ENCODE measurements at places on chromosomes 12 and 14.
A peak's percentile ranks its signal among the peaks of the same experiment; 100 is the strongest.

GRCh38 chr12:128992116-128992515 is 138.8 kb downstream of the GLT1D1 start:
- no peak for DNase-seq

DNA sequence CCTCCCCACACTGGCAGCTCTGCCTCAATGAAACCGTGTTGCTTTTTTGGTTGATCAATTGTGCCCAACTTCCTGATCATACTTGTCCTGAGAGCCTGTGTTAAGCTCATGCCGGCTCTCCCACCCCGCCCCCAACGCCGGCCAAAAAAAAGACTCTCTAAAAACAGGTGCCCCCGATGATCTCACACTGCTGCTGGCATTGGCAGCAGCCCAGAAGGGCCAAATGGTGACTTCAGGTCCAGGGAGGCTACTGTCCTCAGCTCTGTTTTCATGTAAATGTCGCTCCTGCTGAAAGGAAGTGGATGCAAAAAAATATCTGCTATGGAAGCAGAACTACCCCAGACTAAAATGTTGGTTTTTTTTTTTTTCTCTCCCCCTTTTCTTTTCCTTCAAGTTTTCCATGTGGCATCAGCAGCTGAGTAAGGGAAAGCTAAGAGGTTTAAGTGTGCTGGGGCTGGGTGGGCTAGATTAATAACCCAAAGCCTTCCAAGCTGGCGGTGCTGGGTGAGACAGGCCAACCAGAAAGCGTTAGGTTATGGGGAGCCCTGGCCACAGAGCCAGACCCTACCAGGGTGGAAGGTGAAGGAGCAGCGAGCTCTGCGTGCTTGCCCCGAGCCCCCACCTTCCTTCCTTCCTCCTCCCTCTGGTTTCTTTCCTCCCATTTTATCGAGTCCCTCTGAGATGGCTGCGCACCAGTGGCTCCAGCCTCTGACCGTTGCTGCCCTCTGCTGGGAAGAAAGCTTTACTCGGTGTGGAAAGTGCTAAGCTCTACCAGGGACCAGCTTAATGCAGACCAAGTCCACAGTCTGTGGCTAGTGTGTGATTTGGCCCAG is 396.1 kb downstream of the NRXN3 start:
- peak; percentile 23 for DNase-seq

GRCh38 chr12:56104109-56104814 is at the start of gene PA2G4:
TSS of gene PA2G4 (plus strand) at chr12:56104559. CDS start at chr12:56104738, 179 bp downstream.
- peak; percentile 99 for DNase-seq

DNA sequence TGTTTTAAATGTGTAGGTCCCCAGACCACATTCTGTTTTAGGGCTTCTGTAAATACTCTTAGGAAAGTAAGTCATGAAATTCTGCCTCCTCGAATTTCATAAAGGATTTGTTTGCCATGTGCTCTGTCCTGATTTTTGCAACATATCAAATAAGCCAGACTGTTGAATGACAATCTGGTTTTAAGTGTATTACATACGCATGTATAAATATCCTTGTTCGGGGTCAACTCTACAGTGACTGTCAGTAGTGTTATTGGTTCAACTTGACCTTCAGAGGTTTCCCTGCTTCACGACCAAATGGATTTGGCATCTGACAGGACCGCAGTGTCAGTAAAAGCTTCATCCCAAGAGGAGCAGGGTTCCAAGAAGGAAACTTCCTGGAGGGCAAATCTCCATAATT is 52.7 kb downstream of the PPM1A start:
- no peak for DNase-seq

DNA sequence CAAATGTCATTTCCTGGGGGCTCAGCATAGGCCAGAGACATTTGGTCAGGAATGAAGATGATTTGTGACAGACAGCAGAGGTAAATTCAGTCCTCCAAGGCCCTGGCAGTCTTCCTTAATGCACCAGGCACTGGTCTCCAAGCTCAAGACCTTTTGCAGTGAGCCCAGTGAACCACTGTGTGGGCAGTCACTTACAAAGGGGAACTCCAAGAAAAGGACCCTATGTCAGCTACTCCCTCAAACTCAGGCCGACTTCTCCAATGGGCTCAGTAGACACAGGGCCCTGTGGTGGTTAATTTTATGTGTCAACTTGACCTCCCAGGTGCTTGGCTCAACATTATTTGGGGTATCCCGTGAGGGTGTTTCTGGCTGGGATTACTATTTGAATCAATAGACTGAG is 29.3 kb upstream of the PLEK2 start:
- DNase-seq, result no peak

GRCh38 chr14:77058117-77058516 is 29.6 kb upstream of the IRF2BPL start:
- no peak for DNase-seq

GRCh38 chr12:499837-500458 is 40.2 kb downstream of the B4GALNT3 start:
- no peak for DNase-seq

- DNase-seq, result peak; percentile 62
These were observed 19.5 kb upstream of the TTC9 start for GRCh38 chr14:70622111-70622712.

- DNase-seq, result no peak
These were observed 60.1 kb downstream of the TSPAN9 start for GRCh38 chr12:3137268-3137781.

- no peak for DNase-seq
These were observed 17.0 kb downstream of the C12orf75 start for GRCh38 chr12:105347499-105347898.

DNA sequence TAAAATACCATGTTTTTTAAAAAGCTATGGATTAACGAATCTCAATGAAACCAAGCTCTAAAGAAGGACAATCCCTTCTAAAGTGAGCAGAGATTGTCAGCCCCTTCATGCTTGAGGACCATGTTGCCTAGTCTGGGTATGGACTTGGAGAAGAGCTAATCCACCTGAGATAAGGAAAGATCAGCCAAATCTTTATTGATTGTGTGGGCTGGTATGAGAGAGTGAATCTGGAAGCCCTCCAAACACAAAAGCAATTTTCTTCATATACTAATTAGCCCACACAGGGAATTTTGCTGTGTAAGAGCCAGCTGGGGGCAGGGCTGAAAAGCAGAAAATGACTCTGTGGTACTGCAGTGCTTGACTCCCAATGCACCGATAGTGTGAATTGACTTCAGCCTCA is 47.4 kb upstream of the DICER1 start:
- DNase-seq, result no peak

- DNase-seq, result no peak
These were observed 105.3 kb downstream of the PDZRN4 start for GRCh38 chr12:41293461-41293860.

DNA sequence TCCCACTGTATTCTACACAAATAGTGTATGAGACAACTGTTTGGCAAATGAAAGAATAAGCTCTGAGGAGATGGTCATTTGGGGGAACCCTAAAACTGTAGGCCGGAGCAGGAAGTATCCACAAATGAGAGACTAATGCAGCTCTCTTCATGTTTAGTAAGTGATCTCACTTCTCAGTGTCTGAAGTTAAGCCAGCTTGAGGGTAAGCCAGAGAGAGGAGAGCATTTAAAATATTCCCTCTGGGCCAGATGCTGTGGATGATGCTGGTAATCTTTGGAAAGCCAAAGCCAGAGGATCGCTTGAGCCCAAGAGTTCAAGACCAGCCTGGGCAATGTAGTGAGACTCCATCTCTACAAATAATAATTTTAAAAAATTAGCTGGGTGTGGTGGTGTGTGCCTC is 130.6 kb upstream of the SINHCAF start:
- DNase-seq, result no peak

DNA sequence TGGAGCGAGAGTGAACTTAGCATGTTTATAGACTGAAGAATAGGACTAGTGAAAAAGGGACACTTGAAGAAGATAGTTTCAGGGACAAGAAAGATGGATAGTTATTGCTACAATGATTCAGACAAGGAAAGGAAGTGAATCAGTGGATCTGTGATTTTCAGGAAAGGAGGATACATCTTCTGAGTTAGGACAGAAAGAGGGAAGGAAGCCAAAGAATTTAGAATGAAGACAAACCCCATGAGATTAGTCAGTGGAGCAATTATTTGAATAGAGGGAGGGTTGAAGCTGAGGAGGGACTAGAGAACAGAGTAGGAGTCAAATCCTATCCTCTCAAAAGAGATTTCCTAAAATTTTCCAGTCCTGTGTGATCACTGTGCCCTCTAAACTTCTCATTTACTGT is 282.7 kb downstream of the AKAP6 start:
- DNase-seq, result no peak

- DNase-seq, result no peak
These were observed 70.6 kb downstream of the SAMD4A start for GRCh38 chr14:54637270-54638134.

DNA sequence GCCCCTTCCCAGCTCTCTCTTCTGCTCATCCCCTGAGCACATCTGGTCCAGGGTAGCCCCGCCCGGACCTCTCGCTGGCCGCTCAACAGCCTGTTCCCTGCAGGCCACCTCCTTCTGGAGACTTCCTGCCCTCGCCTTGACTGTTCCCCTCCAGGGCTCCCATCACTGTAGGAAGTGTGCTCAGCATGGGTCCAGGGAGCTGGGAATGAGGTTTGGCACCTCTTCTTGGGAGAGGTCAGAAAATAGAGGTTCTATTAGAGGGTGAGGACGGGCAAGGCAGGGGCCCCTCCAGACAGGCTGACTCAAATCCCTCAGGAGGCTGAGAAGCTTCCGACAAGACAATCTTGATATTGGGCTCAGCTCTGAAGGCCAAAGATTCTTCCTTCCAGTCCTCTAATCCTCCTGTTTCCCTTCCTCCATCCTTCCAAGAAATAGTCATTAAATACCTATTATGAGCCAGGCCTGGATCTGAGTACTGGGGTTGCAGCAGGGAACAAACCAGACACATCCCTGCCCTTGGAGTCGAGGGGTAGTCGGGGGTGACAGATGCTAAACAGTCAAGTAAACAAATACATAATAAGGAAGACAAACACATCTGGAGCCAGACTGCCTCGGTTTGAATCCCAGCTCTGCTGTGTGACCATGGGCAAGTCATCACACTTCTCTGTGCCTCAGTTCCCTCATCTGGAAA is 30.6 kb downstream of the CMKLR1 start:
- DNase-seq, result no peak

- DNase-seq, result no peak
These were observed 49.6 kb upstream of the COL2A1 start for GRCh38 chr12:48053883-48054282.

- DNase-seq, result no peak
These were observed 156.5 kb downstream of the PRKCH start for GRCh38 chr14:61477712-61478462.

DNA sequence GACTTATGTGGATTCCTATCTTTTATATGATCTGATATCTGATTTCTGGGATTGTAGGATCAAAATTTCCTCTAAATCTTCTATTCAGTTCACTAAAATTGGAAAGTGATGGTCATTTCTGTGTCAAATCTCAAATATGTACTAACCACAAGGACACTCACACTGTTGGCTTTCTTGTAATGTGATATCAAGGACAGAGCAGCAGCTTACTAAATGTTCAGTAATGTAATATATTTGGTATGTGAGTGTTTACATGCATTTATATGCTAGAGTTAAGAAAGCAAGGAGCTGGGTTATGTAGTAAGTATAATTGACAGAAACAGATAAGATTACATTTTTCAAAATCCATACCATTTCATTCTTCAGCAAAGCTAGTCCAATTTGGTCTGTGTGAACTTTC is 16.5 kb downstream of the PUS7L start:
- DNase-seq, result no peak

- no peak for DNase-seq
These were observed 7.0 kb upstream of the TNS2 start for GRCh38 chr12:53042607-53043454.

DNA sequence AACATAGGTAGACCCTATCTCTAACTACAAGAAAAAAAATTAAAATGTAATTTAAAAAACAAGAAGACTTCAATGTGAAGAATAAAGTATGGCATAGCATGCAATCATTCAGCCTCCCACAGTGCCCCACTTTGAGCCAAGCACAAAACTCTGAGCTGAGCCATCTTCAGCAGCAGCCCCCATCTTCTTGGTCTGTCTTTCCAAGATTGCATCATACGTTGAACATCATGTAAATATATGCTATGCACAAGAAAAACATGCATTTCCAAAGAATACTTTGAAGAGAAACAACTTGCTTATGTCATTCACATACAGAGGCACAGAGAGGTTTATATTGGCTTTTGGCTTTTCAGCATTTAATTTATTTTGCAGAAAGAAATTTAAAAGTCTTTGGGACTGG is 105.8 kb upstream of the TMPO start:
- no peak for DNase-seq

GRCh38 chr12:52517005-52517835 is 3.0 kb downstream of the KRT5 start:
- no peak for DNase-seq

DNA sequence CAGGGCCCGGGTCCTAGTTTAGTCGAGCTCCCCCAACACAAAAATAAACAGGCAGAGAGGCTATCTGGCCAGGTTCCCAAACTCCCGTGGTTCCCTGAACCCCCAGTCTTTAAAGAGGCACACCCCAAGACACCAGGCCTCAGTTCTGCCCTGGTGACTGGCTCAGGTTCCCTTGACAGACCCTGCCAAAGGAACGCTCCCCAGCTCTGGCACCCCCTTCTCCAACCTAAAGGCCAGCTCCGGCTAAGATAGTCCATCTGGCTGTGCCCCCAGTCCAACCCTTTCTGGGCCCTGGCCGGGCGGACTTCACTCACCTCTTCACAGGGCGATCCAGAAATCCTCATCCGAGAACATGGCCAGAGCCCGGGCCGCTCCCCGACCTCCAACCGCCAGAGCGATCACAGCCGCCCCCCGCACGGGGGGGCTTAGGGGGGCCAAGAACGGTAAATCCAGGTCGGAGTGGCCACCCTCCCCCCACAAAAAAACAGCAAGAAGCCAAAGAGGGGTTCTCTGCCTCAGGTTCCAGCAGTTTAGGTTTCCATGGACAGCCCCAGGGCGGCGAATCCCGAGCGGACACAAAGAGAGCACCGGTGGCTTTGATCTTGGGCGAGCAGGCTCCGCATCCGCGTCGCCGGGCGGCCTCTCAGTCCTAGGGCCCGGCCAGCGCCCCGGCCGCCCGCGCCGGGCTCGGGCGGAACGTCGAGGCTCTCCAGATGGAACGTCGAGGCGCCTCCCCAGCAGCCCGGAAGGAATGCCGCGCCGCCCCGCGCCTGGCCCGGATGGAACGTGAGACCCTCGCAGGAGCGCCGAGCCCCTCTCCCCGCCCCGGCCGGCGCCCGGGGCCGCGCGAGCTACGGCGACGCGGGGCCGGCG is 1.1 kb downstream of the KMT2D start:
- DNase-seq, result no peak

DNA sequence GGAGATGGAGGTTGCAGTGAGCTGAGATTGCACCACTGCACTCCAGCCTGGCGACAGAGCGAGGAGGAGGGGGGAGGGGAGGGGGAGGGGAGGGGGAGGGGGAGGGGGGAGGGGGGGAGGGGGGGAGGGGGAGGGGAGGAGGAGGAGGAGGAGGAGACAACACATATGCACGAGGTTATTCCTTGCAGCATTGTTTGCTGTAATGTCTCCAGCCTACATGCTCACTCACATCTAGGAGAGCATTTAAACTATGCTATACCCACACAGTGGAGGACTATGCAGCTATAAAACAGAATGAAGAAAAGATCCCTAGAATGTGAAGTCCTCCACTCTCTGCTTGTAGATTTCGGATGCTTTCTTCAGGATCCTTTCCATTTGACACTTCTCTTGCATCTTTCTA is 3.5 kb upstream of the HIGD1C start:
- no peak for DNase-seq

GRCh38 chr12:124754491-124754890 is 109.2 kb downstream of the SCARB1 start:
- no peak for DNase-seq

Measured in CD4-positive, alpha-beta T cell treated with Interleukin-15 for 4 hours (primary cell).